Activated CD8-positive, alpha-beta memory T cell treated with anti-CD3 and anti-CD28 coated beads for 1 hour (primary cell): ENCODE measurements at places on chromosomes 1 and 21.

- DNase-seq: no peak
These were observed 8.1 kb upstream of the ACOT7 start for GRCh38 chr1:6401673-6402072.

GRCh38 chr1:228691926-228692325, 43.4 kb upstream of the RHOU start:
- DNase-seq: no peak

DNA sequence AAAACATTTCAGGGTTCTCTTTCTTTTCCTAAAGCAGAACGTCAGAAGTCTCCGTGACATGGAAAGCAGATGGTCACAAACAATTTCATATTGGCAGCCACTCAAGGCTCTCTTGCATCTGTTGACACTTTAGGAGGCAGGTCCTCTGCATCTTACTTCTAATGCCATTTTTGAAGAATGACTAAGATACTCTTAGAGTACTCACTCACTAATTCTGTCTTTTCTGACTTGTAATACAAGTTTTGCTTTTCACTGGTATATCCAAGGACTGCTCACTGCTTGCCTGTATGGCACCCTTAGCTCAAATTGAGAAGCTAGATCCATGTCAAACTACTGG, 68.3 kb downstream of the PRRX1 start:
- no peak for DNase-seq

DNA sequence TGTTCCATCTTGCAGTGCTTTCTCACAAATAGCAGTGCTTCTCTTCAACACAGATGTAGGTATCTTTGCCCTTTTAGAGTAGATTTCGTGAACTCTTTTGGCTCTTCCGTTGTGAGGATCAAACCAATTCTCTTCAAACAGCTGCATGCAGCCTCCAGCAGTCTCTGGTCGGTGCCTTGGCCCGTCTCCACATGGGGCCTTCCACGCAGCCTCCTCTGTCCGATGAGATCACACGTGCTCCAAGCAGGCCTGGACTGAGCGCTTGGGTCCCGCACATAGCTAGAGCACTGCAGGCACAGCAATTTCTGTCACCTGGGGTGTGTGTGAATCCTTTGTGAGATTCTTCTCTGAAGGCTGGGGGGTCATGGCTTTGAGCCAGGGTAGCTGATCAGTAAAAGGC, 82.8 kb upstream of the KCNE2 start:
- DNase-seq: no peak

DNA sequence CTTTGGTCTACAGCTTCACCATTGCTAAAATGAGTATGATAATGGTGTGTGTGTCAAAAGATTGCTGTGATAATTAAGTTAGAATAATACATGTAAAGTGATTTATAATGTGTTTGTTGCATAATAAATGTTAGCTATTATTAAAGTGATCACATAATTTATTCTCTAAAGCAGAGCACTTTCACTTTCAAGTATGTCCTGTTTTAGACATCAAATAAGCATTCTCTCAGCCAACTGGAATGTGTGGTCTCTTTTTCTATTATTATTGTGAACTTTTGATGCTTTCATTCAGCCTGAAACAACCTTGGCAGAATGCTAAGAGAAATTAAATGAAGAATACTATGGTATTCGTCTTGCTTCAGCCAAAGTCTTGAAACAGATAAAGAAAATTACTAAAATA, 102.8 kb upstream of the COL11A1 start:
- no peak for DNase-seq

DNA sequence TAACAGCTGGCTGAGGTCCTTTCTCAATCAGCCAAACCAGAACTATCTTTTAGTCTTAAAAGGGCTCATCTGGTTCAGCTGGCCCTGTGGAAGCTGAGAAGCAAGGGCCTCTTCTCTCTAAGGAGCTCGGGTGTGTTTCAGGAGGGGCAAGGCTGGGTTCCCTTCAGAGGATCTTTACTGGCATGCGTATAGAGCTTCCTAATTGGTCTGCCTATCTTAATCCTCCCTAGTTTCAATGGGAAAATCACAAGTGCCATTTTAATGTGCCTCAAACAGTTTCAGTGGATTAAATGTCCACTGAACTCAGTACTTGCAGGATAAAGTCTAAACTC, 81.5 kb upstream of the LBR start:
- no peak for DNase-seq

DNA sequence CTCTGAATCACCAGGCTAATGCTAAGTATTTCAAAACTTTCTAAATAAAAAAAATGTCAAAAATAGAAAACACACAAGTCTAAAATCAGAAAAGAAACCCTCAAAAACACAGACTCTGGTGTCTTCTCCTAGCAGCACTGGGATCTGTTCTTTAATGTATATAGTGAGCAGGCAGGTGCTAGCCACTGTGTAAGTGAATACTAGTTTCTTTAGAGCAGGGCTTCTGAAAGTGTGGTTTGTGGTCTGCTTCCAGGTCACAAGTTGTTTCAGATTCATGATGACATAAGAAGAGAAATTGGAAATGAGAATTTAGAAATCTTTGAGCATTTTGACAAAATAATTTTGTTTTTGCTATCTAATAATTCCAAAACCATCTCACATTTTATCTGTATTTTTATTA, 763.1 kb downstream of the USP25 start:
- DNase-seq: no peak

- DNase-seq: no peak
These were observed 134.9 kb downstream of the MATN1 start for GRCh38 chr1:30588311-30589073.

GRCh38 chr1:234528074-234528865, 49.3 kb upstream of the TARBP1 start:
- DNase-seq: no peak

- DNase-seq: no peak
These were observed 19.2 kb downstream of the NLRP3 start for GRCh38 chr1:247435030-247435758.

DNA sequence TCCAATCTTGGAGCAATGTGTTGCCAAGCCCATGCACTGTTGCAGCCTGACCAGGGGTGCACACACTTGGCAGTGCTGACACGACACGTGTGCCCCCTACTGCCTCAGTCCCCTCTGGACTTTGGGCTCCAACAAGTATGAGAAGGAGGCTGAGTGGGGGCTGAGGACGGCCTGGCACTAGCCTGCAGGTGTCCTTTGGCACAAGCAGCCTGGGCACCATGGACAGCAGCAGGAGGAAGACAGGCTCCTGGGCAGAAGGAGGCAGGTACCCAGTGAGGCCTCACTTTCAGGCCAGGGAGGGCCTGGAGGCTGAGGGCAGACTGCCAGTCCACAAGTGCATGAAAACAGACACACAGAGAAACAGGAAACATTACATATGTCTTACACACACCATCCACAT, 1702.9 kb upstream of the B3GALT2 start:
- no peak for DNase-seq

DNA sequence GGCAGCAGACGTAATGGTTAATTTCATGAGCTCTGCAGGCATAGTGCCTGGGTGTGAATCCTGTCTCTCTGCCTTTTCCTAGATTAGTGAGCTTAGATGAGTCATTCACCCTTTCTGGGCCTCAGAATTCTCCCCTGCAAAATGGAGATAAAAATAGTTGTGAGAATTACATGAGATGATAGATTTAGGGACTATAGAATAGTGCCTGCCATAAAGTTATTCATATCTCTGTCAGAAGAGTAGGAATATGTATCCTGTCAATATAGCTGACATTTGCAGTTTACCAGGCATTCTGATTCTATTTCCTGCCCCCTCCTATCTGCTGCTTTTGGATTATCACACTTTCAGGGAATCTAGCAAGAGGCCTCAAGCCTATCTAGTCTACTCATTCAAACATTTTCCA, 112.0 kb downstream of the PDE4B start:
- no peak for DNase-seq

GRCh38 chr1:176203735-176204134, 3.4 kb downstream of the COP1 start:
- no peak for DNase-seq

- DNase-seq: no peak
These were observed 22.0 kb downstream of the PRPF38A start for GRCh38 chr1:52426371-52426770.

DNA sequence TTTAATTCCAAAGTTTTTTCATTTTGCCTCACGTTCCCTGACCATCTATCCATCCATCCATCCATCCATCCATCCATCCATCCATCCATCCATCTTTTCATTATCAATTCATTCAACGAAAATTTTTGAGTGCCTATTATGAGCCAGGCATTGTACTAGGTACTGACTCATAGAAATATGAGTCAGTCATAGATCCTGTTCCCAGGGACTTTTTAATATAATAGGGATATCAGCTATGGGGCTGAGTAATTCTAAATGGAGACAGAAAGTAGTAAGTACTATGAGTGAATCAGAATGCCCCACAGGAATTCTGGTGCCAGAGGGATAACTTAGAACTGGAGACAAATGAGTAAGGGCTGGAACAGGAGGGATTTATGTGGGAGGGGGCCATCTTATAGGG, 49.8 kb upstream of the GNG12 start:
- no peak for DNase-seq

GRCh38 chr1:163069142-163069541, at the start of gene RGS4:
RGS4 (plus strand) TSS chr1:163069361; CDS start chr1:163069485, 124 bp downstream.
- DNase-seq: no peak

- DNase-seq: no peak
These were observed 24.9 kb downstream of the ETNK2 start for GRCh38 chr1:204126956-204127355.
